Chondrocyte (in vitro differentiated cells): ENCODE measurements at places on chromosomes 7 and 10.

- DNase-seq: no peak
Measured at GRCh38 chr10:91198781-91199180, 21.7 kb upstream of the PCGF5 start.

DNA sequence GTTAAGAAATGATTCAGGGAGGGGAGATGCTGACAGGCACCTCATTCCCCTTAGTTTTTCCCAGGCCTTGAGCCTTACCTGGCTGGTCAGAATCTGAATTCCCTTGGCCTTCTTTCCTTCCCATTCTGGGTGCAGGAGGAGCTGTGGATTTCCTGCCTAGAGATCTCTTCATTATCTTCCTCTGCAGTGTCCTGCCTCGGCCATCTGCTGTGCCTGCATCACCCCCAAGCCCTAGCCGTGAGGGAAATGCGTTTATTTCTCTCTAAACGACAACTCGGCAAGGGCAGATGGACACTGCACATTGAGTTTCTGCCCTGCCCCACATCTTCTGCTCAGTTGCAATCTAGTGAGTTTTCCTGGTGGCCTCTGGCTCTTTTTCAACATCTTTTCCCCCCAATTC, 26.7 kb downstream of the ZCWPW1 start:
- DNase-seq: no peak

DNA sequence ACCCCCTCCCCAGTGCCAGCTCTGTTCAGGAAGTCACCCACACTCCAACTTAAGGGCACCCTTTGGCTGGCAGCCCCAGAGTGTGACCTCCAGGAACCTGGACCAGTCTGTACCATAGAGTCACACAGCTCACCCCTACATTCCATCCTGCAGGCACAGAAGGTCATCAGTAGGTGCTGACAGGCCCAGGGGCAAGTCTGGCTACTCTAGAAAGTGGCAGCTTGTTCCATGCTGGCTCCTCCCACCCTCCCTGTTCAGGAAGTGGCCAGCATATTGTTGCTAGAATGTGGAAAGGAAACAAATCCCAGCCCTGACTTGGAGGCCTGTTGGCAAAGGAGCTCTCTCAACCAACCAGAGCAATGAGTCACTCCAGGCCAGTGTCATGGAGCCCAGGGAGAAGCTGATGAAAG, 3.2 kb upstream of the NCOA4 start:
- no peak for DNase-seq

DNA sequence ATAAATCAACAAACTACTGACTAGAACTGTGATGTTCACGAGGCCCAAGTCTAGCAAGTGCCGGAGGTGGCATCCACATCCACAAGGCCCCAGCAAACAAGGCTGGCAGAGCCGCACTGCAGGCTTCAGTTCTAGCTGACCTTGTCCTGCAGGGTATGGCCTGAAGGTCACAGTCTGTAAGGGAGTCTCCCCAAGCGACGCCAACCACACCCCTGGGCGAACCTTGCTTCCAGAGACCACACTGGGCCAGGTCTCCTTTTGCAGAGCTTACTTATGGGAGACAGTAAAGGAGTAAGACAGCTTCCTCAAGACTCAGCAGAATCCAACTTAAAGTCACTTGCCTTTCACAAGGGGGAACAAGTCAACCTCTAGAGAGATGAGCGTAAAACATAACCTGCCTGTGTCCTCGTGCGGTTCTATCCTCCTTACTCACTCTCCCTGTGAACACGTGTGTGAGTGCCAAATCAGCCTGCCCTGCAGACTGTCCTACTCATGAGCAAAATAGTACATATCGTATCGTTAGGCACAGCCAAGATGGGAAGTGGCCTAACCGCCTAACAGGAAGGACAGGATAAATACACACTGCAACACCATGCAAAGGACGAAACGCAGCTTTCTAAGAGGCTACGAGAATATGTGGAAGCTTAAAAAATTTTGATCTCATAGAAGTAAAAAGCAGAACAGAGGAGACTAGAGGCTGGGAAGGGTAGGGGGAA, 22.7 kb downstream of the FAM53B start:
- no peak for DNase-seq
